ENCODE measurements at places on chromosomes 3 and 15. TPM values are rescaled to one million over a fixed set of nuclear protein-coding genes. Genes with fewer than 3 reads are reported as not detected.

GP9 gene
- total RNA-seq = not detected

CXCR6 gene
- not detected for total RNA-seq

FBXL2 gene
- 11.4 TPM for total RNA-seq

CCR1 gene
- total RNA-seq = 1.5 TPM

PLCL2 gene
- total RNA-seq = 4.0 TPM

PARL gene
- total RNA-seq = 44.7 TPM

CASR gene
- total RNA-seq = not detected

All from melanocyte of skin (primary cell).